CD4-positive, alpha-beta memory T cell (primary cell): ENCODE measurements at places on chromosomes 4 and X.

GRCh38 chr4:27616166-27616565, 755.5 kb downstream of the STIM2 start:
- no peak for DNase-seq

GRCh38 chr4:95540227-95540626, 8.5 kb downstream of the UNC5C start:
- DNase-seq: no peak

GRCh38 chr4:89922848-89923416, 28.3 kb downstream of the MMRN1 start:
- no peak for DNase-seq

- DNase-seq: no peak
These were observed 580.6 kb downstream of the EPHA5 start for GRCh38 chr4:65089666-65090065.

DNA sequence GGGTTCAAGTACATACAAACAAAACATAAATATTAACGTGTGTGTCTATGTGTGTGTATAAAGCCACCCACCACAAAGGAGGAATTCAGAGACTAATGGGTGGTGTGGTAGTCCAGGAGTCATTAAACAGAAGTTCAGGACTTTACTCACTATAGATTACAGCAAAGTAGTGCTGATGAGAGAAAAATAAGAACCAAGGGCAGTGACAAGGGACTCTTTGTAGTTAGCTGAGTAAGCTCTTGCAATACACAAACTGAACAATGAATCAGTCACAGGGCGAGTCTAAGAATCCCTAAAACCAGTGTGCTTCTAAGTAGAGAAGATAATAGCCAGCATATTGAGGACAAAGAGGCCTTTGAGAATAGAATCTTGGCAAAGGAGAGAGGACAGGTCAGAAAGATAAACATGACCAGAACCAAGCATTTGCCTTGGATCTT, 232.4 kb downstream of the PPP3CA start:
- no peak for DNase-seq

- DNase-seq: no peak
These were observed 145.4 kb downstream of the CPEB2 start for GRCh38 chr4:15147714-15148113.

DNA sequence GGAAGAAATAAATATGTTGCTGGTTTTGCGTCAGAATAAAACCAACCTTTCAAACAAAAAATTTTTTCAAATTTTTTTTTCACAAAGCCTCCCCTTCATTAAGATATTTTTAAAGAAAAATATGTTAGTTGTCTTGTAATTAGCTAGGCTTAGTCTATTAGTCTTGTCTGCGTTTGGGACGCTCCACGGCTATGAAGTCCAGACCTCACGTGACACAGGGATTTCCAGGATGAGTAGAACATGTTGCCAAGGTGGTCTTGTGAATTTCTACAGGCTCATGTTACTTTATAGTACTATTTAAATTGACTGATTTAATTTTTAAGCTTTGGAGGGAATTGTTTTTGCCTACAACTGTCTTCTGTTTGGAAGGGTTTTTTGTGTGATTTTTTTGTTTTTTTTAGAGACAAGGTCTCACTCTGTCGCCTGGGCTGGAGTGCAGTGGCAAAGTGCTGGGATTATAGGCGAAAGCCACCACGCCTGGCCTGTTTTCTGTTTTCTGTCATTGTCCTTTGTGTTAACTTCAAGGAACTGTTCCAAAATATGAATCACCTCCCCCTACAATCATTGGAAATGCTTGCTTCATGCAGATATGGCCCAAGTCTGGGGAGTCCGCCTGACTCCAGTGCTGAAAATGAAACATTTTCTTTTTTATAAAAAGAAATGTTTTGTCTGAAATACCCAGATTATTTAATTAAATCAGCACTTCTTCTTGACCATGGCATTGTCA, 26.2 kb downstream of the TMEM144 start:
- no peak for DNase-seq

GRCh38 chrX:46961574-46962283, 49.5 kb downstream of the JADE3 start:
- DNase-seq: no peak

GRCh38 chrX:153766098-153766817, 2.2 kb downstream of the PLXNB3 start:
- no peak for DNase-seq

DNA sequence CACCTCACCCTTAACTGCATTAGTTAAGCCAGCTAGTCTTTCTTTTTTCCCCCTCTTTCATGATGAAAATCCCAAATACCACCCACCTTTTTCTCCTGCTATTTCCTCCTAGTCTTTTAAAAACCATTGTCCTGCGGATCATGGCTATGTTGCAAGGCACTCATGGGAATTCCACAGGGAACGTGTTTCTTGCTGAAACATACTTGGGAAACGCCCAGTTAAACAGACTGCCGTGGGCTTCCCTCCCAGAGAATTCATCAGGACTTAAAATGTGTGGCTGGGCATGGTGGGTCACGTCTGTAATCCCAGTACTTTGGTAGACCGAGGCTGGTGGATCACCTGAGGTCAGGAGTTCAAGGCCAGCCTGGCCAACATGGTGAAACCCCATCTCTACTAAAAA, 32.2 kb downstream of the XG start:
- no peak for DNase-seq

DNA sequence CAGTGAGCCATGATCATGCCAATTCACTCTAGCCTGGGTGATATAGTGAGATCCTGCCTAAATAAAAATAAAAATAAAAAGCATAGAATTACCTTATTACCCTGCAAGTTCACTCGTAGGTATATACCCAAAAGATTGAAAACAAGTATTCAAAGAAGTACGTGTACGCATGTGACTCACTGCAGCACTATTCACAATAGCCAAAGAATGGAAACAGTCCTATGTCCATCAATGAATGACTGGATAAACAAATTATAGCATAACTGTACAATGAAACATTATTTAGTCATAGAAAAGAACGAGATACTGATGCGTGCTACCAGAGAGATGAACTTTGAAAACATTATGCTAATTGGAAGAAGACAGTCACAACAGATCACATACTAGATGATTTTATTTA, 204.6 kb upstream of the DIAPH2 start:
- no peak for DNase-seq

GRCh38 chrX:80808881-80809411, 731 bp downstream of the BRWD3 start:
- peak; percentile 42 for DNase-seq

DNA sequence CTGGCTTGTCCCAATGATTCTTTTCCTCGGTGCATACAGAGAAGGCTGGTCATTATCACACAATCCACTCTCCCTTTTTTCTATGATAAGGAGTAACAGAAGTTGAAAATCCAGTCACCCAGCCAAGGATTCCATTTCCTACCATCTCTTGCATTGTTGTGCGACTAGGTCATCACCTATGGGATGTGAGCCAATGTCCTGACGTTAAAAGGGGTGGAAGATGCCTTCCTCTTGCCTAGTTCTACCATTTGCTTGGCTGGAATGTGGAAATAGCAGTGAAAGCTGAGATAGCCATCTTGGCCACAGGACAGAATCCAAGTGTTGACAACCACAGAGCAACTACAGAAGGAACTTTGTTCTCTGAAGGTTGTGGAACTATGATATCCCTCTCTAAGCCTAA, 132.2 kb upstream of the KIT start:
- DNase-seq: no peak

GRCh38 chrX:75784680-75785491, at the start of gene MAGEE2:
MAGEE2 (minus strand) TSS chrX:75785254; CDS start chrX:75785051, 203 bp downstream.
- peak; percentile 3 for DNase-seq

DNA sequence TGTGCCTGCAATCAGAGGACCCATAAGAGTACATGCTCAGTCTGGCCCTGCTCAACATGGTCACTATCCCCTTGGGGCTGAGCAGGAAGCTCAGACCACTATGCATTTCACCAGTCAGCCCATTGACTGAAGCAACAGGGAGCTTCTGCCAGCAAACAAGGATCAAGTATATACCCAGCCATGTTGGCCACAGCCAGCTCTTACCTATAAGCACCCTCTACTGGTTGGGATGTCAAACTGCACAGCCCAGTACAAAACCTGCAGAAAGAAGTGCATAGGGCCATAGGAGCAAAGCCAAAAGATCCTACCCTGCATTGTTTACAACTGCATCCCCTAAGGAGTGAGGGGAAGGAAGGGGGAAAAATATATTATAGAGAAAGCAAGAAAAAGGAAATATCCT, 214.4 kb upstream of the CPEB2 start:
- DNase-seq: no peak

- no peak for DNase-seq
These were observed 169.7 kb downstream of the FRMPD4 start for GRCh38 chrX:12307961-12308360.

GRCh38 chr4:21692241-21692640, 256.3 kb downstream of the KCNIP4 start:
- no peak for DNase-seq

- DNase-seq: no peak
These were observed 56.8 kb upstream of the PLS3 start for GRCh38 chrX:115504167-115504566.

- DNase-seq: no peak
These were observed 3.9 kb upstream of the SFRP2 start for GRCh38 chr4:153792618-153793247.

DNA sequence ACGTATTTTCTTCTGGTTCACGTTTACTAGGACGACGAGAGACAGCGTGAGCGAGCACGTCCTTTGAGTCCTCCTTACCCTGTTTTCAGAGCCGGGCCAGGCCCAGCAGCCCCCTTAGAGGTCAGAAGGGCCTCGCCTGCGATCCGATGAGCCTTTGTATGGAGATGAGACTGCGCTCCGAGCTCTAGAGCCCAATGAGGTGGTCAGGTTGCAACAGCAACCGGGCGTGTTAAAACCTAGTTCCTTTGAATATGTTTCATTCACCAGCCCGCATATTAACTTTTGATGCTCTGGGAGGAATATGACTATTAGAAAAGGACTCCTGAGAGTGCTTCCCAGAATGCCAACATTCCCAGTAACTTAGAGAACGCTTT, 55.6 kb upstream of the TADA2B start:
- no peak for DNase-seq

DNA sequence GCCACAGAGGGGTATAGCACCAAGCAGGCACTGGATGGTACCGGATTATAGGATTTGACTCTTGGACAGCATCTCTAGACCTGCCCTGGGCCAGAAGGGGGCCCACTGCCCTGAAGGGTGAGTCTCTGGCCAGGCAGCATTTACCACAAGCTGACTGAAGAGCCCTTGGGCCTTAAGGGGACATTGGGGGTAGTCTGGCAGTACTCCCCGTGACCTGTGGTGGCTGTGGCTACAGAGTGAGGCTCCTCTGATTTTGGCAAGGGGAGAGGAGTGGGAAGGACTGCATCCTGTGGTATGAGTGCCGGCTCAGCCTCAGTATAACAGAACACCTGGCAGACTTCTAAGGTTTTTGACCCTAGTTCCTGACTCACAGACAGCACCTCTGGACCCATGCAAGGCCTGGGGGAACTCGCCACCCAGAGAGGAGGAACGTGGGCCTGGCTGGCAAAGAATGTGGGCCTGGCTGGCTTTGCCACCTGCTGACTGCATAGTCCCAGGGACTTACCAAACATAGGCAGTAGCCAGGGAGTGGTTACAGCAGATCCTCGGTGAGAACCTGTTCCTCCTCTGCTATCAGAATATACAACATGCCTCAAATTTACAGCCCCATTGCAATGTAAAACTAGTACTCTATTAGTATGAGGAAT, 48.1 kb downstream of the ABCB7 start:
- DNase-seq: no peak

DNA sequence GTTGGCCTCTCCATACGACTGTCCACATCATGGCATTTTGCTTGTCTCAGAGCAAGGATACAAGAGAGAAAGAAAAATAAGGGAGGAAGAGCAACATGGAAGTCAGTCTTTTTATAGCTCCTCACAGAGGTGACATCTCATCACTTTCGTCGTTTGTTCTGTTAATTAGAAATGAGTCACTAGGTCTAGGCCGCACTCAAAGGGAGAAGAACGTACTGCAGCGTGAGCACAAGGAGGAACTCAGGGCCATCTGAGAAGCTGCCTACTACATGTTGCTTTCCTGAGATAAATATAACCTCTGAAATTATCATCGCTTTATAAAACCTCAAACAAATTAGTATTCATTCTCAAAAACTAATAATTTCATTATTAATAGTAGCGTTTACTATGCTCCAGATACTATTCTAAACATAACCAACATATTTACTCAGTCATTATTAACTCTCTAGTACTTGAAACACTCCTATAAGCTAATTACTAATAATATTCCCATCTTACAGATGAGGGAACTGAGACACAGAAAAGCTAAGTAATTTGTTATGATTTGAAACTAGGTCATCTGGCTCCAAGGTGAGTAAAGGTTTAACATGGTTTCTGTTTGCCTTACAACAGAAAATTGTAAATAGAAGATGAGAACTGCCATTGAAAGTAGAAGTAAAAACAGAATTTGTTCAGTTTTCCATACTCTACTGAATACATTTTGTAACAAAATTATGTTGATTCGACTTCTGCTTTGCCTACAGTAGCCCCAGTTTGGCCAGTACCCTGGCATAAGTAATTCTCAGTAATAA, 213.2 kb upstream of the UGT8 start:
- no peak for DNase-seq

DNA sequence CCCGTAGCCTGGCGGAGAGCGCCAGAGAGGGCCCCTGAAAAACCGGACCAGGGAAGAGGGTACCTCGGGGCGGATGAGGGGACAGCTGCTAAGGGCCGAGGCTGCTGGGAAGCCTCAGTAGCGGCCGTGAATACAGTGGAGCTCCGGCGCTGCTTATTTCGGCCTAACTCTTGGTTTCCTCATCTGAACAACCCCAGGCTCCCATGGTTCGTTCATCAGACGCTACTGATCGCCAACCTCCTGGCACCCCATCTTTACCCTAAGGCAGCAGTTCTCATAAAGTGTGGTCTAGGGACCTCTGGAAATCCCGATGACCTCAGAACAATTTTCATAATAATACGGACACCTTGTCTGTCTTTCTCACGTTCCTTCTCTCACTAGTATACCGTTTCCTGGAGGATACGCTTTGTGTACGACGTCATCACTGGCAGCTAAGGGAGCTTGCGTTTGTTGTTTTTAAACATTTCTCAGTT, 645 bp upstream of the RAB28 start:
- DNase-seq: peak; percentile 74

- DNase-seq: no peak
These were observed 310.1 kb upstream of the RASGEF1B start for GRCh38 chr4:81781799-81782198.

- DNase-seq: no peak
These were observed 24.6 kb upstream of the PDLIM3 start for GRCh38 chr4:185559915-185560281.

- no peak for DNase-seq
These were observed 244.5 kb upstream of the SPANXN1 start for GRCh38 chrX:145002771-145003170.

- no peak for DNase-seq
These were observed 156.3 kb downstream of the CBR4 start for GRCh38 chr4:168853770-168854169.

GRCh38 chrX:106899276-106899675, 3.9 kb downstream of the RIPPLY1 start:
- no peak for DNase-seq
